Astrocyte (in vitro differentiated cells and primary cell): ENCODE measurements at places on chromosomes 16 and 17.

GRCh38 chr17:75147878-75148546 is 6.3 kb downstream of the JPT1 start:
- DNase-seq = no peak
- H3K36me3 ChIP-seq = peaks cover 53% of the 10 kb centered on the region
- no peaks in the 10 kb centered on the region for H3K27me3 ChIP-seq
- no peaks in the 10 kb centered on the region for H3K4me1 ChIP-seq
- no peak overlapping the region for H3K27ac ChIP-seq
- H3K4me3 ChIP-seq = no peak overlapping the region

- H3K4me3 ChIP-seq = no peak overlapping the region
- peaks cover 7% of the 10 kb centered on the region for H3K4me1 ChIP-seq
- no peaks in the 10 kb centered on the region for H3K27me3 ChIP-seq
- DNase-seq = no peak
- no peak overlapping the region for H3K27ac ChIP-seq
These were observed 948.7 kb downstream of the KCNJ2 start for GRCh38 chr17:71118039-71118438.

- H3K4me3 ChIP-seq = no peak overlapping the region
- no peak for DNase-seq
- no peaks in the 10 kb centered on the region for H3K36me3 ChIP-seq
- peaks cover 15% of the 10 kb centered on the region for H3K4me1 ChIP-seq
These were observed 5.4 kb upstream of the STAC2 start for GRCh38 chr17:39231091-39231561.

DNA sequence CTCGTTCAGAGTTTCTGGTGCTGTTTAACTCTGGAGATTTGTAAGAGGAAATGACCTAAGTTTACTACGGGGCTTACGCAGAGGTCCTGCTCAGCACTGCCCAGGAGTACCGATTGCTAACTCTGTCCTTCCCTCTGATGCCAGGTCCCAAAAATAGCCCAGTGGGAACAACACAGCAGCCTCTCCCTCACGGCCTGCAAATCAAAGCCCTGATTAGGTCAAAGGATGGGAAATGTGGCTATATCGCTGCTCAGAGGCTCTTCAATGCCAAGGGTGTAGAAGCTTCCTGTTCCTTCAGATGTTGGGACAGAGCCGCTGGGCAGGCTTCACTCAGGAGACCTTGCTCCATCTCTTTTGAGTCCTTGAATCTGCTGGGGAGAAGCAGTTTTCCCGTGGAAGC is 174.2 kb upstream of the KCNJ16 start:
- H3K27me3 ChIP-seq = no peaks in the 10 kb centered on the region
- no peak overlapping the region for H3K27ac ChIP-seq
- no peak for DNase-seq
- no peak overlapping the region for H3K4me3 ChIP-seq
